Stimulated activated naive B cell treated with anti-CD40 and anti-IgM and Interleukin-4, amounts not matched to agents 10 μg/mL and 1 μg/mL and 100 μg/mL, for 72 hours (primary cell): ENCODE measurements at places on chromosomes 6 and 20.

DNA sequence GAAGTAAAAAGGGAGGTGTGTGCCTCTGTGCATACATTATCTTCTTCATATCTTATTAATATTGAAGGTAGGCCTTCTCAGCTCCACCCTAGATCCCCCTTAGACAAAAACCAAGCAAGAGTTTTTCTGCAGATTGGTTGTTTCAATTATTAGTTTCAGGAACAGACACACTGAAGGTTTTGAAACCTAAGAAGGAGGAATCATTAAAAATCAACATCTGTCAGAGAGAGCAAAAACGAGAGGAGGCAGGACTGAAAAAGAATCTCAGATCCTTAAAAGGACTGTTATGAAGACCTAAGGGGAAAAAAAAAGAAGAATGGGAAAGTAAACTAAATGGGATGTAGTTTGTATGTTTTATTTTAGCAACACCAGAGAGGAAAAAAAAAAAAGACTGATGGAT, 560.8 kb upstream of the JAG1 start:
- H3K27me3 ChIP-seq: no peaks in the 10 kb centered on the region
- no peak overlapping the region for H3K27ac ChIP-seq
- no peaks in the 10 kb centered on the region for H3K4me1 ChIP-seq
- H3K36me3 ChIP-seq: no peaks in the 10 kb centered on the region
- no peak overlapping the region for H3K4me3 ChIP-seq

- peaks cover 41% of the 10 kb centered on the region for H3K27me3 ChIP-seq
- no peak overlapping the region for H3K27ac ChIP-seq
- no peak for DNase-seq
These were observed 48.7 kb upstream of the BMP6 start for GRCh38 chr6:7677229-7677628.

GRCh38 chr6:81799323-81799722, 46.8 kb upstream of the TENT5A start:
- no peaks in the 10 kb centered on the region for H3K36me3 ChIP-seq
- DNase-seq: no peak
- H3K27me3 ChIP-seq: peaks cover 13% of the 10 kb centered on the region
- no peak overlapping the region for H3K4me3 ChIP-seq
- H3K4me1 ChIP-seq: no peaks in the 10 kb centered on the region
- H3K27ac ChIP-seq: no peak overlapping the region

DNA sequence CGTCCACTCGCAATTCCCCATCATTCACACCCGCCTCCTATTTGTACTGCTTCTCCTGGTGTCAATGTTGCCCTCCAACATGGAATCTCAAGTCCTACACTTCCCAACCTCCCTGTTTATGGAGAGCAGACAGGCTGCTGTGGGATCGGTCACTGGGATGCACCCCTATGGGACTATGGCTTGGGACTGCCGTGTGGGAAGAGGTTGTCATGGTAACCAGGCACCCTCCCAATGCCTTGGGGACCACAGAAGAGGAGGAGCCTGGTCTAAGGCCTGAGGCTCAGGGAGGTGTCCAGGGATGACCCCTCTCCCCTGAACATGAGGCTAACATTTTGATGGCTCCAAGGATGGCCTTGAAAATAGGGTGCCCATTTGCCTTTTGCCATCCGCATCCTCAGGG, 116.6 kb upstream of the CST7 start:
- H3K36me3 ChIP-seq: no peaks in the 10 kb centered on the region
- H3K27ac ChIP-seq: no peak overlapping the region
- no peak overlapping the region for H3K4me3 ChIP-seq

DNA sequence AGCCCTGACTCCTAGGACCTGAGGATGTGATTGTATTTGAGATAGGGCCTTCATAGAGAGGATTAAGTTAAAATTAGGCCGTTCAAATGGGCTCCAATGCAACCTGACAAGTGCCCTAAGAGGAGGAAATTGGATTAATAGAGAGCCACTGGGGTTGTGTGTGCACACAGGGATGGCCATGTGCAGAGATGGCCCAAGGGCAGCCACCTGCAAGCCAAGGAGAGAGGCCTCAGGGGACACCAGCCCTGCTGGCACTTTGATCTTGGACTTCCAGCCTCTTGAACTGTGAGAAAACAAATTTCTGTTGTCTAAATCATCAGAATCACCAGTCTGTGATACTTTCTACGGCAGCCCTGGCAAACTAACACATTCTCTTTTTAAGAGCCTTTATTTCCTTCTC, 598.8 kb downstream of the UTRN start:
- H3K4me1 ChIP-seq: no peaks in the 10 kb centered on the region
- peaks cover 15% of the 10 kb centered on the region for H3K27me3 ChIP-seq
- no peak overlapping the region for H3K4me3 ChIP-seq
- no peak for DNase-seq
- no peak overlapping the region for H3K27ac ChIP-seq

DNA sequence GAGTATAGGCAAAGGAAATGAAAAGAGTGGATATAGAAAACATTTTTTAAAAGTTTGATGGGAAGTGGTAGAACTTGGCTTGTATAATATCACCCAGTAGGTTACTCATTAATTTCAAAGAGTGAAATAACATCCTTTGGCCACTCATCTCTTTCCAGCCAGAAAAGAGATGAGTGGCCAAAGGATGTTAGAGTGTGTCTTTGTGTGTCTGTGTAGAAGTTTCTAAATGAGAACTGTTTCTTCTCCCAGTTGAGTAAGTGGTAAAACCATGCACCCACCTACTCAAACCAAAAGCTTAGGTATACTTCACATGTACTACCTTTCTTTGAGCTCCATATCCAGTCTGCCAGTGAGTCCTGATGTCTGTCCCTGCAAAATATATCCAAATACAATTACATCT, 47.7 kb upstream of the TMEM244 start:
- no peaks in the 10 kb centered on the region for H3K36me3 ChIP-seq
- no peak for DNase-seq
- H3K4me1 ChIP-seq: no peaks in the 10 kb centered on the region
- no peak overlapping the region for H3K27ac ChIP-seq

GRCh38 chr6:15244620-15245360, 1.1 kb upstream of the JARID2 start:
- no peaks in the 10 kb centered on the region for H3K36me3 ChIP-seq
- peak; percentile 59 for DNase-seq
- H3K4me3 ChIP-seq: peak overlapping the region; percentile 100

GRCh38 chr20:10419550-10420133, 14.4 kb downstream of the MKKS start:
- no peak overlapping the region for H3K27ac ChIP-seq
- no peak for DNase-seq
- H3K4me1 ChIP-seq: peaks cover 10% of the 10 kb centered on the region
- no peak overlapping the region for H3K4me3 ChIP-seq
- H3K36me3 ChIP-seq: peaks cover 24% of the 10 kb centered on the region
- H3K27me3 ChIP-seq: no peaks in the 10 kb centered on the region

GRCh38 chr6:135759831-135760230, 91.7 kb upstream of the PDE7B start:
- H3K36me3 ChIP-seq: peaks cover 7% of the 10 kb centered on the region
- H3K4me3 ChIP-seq: no peak overlapping the region
- no peak overlapping the region for H3K27ac ChIP-seq

DNA sequence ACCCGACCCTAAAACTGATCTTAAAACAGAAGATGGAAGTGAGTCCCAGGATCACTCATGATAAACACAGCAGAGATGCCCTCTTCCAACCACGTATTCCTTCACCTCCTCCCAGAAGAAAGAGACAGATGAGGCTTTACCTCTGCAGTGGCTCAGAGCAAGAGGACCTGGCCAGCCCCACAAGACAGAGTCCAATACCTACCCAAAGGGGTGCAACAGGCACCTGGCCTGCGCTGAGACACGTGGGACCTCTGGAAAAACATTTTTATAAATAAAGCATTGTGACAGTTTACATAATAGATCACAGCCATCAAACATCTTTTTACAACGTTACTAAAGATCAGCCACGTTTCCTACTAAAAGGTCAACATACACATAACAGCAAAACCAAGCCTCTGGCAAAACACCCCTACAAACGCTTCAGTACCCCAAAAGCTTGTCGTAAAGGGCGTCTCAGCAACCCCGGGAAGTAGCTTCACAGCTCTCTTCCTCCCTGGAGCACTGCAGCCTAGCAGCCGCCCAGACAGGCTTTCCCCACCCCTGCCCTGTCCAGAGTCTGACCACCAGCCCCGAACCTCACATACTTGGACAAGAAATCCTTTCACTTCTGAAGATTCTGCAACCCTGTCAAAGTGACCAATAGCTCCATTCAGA, 2.9 kb downstream of the TAF4 start:
- no peaks in the 10 kb centered on the region for H3K27me3 ChIP-seq
- H3K36me3 ChIP-seq: peaks cover 26% of the 10 kb centered on the region
- H3K27ac ChIP-seq: peak overlapping the region; percentile 28
- peaks cover 69% of the 10 kb centered on the region for H3K4me1 ChIP-seq
- H3K4me3 ChIP-seq: peak overlapping the region; percentile 13
- no peak for DNase-seq

GRCh38 chr6:31874084-31874670, 4.6 kb downstream of the SLC44A4 start:
- H3K4me3 ChIP-seq: no peak overlapping the region
- H3K36me3 ChIP-seq: peaks cover 3% of the 10 kb centered on the region
